ENCODE measurements at places on chromosomes 12 and 14.

GRCh38 chr14:50055461-50056228, 60.7 kb downstream of the VCPKMT start:
- no peak for DNase-seq

DNA sequence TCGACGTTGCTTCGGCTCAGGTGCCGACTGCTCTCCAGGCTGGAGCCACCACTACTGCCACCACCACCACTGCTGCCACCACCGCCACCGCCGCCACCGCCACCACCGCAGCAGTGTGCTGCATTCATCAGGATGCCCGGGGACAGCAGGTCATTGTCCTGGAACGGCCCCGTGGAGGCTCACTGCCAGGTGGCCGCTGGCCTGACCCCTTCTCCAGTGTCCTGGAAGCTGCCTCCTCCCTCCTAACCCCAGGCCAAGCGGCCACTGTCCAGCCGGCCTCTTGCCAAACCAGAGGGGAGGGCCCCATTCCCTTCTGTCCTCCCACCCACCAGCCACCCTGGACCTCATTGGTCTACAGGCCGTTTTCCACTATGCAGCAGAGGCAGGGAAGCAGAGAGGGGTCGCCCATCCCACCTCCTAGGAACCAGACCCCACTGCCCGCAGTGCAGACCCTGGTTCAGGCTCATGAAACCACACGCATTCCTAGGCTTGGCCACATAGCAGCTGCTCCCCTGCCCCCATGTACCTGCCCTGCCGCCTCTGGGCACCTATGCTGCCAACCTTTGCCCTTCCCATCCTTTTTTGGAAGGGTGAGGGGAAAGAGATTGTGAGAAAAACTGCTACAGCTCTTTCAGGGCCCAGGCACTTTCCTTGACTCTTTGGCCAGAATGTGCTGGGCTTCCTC, 15.2 kb downstream of the ARL6IP4 start:
- no peak for DNase-seq

DNA sequence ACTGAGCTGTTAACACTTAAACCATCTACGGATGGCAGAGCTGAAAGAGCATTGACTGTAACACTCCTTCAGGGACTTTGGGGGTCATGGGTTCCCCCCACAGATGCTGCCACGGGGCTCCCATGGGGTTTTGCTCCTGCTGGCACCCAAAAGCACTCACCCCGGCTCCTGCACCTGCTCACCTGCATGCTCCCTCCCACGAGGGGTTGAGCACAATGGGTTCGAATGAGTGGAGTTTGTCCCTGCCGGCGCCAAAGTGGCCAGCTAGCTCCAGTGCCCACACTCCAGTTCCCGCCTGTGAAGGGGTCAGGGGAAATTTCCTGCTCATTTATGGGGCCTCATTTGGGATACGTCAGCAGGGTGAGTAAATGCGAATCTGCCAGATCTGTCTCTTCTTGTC, 40.7 kb downstream of the TNFAIP2 start:
- DNase-seq, result no peak

GRCh38 chr12:42641221-42641885, 51.8 kb upstream of the PRICKLE1 start:
- no peak for DNase-seq

- no peak for DNase-seq
Measured at GRCh38 chr12:32005496-32006125, 46.4 kb downstream of the RESF1 start.

- DNase-seq, result no peak
Measured at GRCh38 chr12:38898001-38898684, 7.2 kb downstream of the CPNE8 start.

DNA sequence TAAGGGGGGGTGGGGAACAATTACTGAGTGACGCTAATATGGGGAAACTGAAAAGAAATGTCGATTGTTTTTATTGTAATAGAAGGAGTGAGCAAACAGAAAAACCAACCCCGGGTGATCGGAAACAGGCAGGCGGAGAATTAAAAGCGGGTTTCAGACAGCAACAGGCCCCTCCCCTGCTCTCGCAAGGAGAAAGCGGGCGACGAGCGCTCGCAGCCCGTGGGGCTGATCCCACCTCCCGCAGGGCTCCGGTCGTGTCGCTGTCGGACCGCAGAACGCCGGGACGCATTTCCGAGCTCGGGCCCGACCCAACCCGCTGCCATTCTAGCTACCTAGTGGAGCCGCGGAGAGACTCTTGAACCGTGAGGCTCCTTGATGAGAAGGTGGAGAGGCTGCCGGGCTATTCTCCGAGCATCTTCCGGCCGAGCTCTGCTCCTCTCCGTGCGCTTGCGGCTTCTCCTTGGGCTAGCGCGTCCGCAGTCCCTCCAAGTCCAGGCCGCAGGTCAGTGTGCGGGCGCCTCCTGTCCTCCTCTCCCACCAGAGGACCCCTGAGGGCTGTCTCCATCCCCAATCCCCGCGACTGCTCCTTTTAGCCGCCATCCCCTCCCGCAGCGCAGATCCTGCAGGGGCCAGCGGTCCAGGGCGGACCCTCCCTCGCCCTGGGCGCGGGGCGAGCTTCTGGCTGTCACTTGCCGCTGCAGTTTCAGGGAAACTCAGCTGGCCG, 4.1 kb upstream of the PAX9 start:
- DNase-seq, result no peak

GRCh38 chr12:78315028-78315427, 484.3 kb downstream of the NAV3 start:
- DNase-seq, result no peak

DNA sequence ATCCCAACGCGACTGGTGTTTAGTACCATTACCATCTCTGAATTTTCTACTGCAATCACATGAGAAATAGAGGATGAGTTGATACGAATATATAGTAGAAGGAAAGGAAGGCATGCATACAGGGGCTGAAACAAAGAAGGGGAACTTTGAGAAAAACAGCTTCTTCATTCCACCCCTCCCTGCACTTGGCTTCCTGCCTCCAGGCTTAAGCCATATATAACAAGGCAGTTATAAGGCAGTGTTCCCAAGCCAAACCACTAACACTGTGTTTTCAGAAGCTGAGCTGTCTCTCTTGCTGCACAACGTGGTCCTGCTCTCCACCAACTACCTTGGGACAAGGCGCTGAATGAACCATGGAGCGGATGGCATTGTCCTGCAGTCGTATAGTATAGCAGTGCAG, 11.0 kb downstream of the LETMD1 start:
- DNase-seq, result no peak

- DNase-seq, result no peak
Measured at GRCh38 chr12:92717202-92717601, 14.4 kb downstream of the PLEKHG7 start.

DNA sequence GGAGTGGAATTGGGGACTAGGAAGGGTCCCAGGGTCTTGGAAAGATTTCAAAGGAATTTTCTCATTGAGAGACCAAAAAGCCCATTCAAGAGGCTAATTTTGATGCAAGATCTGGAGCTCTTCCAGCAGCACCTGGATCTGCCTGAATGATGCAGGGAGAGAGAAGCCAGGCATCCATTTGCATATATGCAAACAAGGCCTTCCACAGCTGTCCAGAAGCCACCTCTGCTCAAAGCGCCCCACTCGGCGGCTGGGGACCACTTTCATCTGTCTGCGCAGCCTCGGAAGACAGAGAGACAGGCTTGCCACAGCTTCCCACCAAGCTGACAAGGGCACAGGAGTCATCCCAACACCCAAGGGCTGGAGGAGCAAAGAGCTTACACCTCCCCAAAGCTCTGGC, 295.6 kb downstream of the DPF3 start:
- no peak for DNase-seq

DNA sequence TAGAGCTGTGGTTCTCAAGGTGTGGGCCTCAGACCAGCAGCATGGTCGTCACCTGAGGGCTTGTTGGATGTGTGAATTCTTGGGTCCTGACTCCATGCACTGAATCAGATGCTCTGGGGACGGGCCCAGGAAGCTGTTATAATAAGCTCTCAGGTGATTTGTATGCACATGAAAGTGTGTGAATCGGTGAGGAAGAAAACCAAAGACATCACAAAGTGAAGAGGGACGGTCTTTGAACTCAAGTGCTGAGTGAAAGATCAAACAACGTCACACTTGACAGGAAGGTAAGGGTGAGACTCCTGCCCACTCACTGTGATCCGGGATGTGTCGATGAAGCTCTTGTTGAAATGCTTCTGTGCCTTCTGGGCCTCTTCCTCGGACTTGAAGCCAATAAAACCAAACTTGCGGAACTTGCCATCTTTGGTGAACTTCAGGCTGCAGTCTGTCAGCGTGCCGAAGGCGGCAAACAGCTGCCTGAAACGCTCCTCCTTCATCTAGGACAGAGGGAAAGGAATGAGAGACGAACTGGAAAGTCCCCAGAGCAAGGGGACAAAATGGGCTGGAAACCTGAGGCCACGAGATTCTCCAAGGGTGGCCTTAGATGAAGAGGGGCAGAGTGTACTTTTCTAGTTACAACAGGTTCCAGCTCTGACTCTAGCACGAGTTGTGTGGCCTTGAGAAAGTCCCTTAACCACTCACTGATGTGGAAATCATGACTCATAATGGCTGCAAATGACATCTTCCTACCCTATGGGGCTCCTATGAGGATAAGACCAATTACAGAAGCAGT, 4.0 kb downstream of the RBM19 start:
- DNase-seq, result no peak

- DNase-seq, result no peak
Measured at GRCh38 chr12:92330654-92331053, 185.0 kb upstream of the BTG1 start.

GRCh38 chr14:69845787-69846186, 33.4 kb upstream of the SMOC1 start:
- no peak for DNase-seq

GRCh38 chr12:113577464-113578129, 105.9 kb upstream of the LHX5 start:
- no peak for DNase-seq

DNA sequence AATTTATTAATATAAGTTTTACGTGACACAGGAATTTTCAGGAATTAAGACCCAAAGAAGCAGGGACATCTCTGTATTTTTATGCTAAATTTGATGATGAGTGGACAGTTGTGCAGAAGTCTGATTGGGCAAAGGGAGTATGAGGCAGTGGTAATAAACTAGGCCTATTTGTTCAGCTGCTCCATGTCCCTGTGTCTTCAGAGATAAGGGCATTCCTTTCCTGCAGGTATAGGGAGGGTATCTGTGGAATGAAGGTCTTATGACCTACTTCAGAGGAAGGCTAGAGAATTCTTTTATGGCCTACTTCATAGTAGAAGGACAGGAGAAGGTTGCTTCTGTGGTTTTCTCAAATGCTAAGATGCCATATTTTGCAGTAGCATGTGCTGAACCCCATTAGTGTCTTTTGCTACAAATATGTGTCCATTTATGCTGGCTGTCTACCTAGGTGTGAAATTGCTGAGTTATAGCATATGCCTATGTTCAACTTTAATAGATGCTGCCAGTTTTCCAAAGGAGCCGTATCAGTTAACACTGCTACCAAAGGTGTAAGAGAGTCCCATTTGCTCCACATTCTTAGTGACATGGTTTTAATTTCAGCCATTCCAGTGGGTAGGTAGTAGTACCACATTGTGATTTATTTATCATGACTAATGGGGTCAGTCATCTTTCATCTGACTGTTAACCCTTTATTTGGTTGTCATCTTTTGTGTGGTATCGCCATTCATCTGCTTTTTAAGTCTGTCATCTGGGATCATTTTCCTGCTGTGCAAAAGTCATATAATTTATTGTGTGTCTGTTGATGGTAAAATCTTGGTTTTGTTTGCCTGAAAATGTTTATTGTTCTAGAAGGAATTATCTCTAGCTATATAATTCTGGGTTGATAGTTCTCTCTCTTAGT, 410.7 kb upstream of the RGS6 start:
- no peak for DNase-seq

DNA sequence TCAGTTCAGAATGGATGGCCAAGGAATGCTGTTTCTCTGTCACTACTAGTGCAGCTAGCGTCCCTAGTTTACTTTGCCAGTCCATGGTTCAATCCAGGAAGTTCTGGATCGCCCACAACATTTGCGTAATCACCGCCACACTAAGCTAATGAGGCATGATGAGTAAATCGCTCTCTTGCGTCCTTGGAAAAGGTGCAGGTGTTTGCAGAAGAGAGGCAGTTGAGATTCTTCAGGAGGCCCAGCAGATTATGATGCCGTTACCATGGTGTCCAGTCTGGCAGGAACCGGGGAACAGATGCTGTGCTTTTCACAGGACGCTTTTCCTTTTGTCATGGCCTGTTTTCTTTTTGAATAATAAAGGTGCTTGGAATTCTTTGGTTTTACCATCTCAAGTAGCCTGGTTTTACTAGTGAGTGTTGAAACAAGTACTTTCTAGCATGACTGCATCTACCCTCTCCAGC, 9.0 kb downstream of the TPH2 start:
- no peak for DNase-seq

DNA sequence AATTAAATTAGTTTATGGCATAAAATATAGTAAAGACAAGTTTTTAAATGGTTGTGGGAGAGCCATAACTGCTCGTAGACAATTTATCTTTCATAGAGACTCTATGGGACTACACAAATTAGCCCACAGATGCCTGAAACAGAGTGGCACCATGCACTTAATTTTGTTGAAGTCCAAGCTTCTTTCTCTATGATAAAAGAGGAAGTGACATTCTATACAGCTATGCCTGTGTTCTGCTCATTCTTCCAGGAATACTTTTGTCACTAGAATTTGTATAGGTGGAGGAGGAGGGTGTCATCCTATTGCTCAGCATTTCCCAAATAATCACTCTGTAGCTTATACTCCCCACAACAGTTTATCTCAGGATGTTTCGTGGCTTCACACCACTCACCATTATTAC, 43.7 kb upstream of the KICS2 start:
- DNase-seq, result no peak

Measured in T follicular helper cell (primary cell).